Activated CD8-positive, alpha-beta memory T cell treated with anti-CD3 and anti-CD28 coated beads, Interleukin-2, amount 50 U/mL, for 4 hours (primary cell): ENCODE measurements at places on chromosomes 3 and 15.

DNA sequence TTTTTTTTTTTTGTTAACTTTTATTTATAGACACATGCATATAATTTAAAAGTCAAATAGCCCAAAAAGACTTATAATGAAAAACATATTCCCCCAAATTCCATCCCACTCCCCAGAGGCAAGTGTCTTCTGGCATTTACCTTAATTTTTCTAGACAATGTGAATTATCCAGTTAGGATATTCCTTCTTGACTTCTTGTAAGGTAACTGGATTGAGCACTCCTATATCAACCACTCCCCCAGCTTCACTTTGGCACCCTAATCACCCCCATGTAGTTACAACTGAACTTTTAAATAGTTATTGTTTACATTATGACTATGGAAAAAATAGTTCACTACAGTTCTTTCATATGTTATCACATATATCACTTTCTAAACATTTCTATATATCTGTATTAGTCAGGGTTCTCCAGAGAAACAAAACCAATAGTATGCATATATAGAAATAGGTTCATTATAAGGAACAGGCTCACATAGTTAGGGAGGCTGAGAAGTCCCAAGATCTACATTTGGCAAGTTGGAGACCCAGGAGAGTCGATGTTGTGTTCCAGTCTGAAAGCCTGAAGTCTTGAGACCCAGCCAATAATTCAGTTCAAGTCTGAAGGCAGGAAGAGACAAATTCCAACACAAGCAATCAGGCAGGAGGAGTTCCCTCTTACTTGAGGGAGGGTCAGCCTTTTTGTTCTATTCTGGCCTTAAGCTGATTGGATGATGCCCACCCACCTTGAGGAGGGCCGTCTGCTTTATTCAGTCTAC is 175.8 kb downstream of the THSD4 start:
- no peak for DNase-seq

- no peak for DNase-seq
Measured at GRCh38 chr15:38324939-38325647, 72.5 kb downstream of the SPRED1 start.

- DNase-seq = no peak
Measured at GRCh38 chr3:62128051-62128450, 245.3 kb downstream of the FEZF2 start.

DNA sequence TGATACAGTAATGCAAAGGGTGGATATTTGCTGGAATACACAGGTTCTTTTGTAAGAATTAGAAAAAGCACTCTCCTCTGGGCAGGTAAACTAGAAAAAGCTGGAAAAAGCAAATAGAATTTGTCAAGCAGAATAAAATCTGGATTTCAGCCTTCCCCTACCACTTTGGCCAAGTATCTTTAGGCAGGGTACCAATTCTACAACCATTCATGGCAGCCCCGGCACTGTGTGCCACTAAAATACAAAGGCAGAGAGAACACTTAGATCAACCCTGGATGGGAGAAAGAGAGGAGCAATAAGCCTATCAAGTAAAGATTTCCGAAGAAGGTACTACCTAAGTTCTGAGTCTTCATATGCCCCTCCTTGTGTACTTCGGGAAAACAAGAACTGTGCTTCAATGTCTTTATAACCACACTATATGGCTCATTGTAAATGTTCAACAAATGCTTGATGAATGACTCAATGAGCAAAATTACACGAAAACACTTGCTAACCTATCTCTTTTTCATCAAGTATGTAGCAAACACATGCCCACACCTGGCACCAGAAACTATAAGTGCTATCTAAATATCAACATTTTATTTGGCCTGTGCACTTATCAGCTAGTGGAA is 20.8 kb downstream of the STAG1 start:
- DNase-seq = no peak

DNA sequence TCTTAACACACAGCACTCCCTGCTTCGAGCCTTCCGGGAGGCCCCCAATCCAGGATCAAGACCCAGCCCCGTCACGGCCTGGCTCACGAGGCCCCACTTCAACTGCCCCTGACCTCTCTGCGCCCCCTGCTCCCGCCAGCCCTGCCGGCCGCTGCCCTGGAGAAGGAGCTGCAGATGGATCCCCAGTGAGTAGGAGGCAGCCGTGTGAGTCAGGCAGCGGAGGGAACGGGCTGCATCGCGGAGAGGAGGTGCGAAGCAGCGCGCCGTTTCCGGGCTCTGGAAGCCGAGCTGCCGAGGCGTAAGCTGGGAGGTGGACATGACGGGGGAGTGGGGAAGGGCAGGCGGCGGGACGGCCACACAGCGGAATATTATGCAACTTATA is 133.4 kb downstream of the TPRA1 start:
- DNase-seq = no peak

GRCh38 chr3:86451749-86452148 is 539.2 kb downstream of the VGLL3 start:
- no peak for DNase-seq
